Retina (tissue), 1 donor: ENCODE measurements at places on chromosomes 1 and 21.

GRCh38 chr1:237709355-237709754 lies 181.4 kb downstream of the ZP4 start:
- no peak for DNase-seq

DNA sequence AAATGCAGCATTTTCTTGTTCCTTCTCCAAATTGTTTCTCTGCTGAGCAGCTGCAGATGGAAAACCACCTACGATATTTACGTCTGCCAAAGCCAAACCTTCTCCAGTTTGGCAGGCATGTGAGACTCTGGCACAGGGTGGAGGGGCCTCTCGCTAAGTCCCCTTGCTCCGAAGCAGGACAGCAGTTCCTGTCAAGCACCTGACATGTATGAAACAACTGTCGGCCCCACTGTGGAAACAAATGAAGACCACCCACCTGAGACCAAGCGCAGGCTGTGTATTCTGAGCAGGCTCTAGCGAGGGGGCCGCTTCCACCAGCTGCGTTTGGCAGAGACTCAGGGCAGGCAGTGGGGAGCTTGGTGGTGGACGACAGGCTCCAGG lies 74.7 kb downstream of the RIPK4 start:
- no peak for DNase-seq

GRCh38 chr21:17658931-17659330 lies 46.2 kb upstream of the BTG3 start:
- no peak for DNase-seq

DNA sequence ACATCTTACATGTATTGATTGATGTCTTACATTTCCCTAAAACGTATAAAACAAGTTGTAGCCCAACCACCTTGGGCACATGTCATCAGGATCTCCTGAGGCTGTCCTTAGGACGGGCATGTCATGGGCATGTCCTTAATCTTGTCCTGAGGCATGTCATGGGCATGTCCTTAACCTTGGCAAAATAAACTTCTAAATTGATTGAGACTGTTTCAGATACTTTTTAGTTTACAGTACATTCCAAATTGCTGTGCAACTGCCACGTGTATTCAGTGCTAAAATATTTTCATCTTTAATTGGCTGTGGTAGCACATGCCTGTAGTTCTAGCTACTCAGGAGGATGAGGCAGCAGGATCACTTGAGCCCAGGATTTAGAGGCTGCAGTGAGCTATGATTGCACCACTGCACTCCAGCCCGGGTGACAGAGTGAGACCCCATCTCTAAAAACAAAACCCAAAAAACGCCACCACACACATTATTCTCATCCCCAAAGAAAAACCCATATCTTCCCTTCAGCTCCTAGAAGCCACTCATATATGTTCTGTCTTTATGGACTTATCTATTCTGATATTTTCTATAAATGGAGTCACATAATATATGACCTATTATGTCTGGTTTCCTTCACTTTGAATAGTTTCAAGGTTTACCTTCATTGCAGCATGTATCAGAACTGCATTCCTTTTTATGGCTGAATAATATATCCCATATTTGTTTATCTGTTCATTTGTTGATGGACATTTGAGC lies 96.0 kb upstream of the BTG3 start:
- DNase-seq: no peak

DNA sequence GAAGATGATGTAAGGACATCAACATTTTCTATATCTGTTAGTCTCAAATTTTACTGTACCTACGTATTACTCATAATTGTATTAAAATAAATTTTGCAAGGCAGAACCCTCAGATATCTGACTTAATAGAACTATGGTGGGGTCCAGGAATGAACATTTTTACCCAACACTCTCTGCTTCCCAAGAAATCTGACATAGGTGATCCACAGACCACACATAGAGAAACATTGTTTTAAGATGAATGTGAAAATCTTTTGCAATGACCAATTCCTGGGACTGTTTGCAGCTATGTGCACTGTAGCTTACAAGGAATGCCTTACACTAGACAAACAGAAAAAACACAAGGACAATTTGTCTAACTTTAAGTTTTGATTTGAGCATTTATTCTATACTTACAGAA lies 645.6 kb upstream of the ADGRL2 start:
- no peak for DNase-seq

GRCh38 chr1:197465528-197466327 lies 197.7 kb downstream of the CRB1 start:
- no peak for DNase-seq

DNA sequence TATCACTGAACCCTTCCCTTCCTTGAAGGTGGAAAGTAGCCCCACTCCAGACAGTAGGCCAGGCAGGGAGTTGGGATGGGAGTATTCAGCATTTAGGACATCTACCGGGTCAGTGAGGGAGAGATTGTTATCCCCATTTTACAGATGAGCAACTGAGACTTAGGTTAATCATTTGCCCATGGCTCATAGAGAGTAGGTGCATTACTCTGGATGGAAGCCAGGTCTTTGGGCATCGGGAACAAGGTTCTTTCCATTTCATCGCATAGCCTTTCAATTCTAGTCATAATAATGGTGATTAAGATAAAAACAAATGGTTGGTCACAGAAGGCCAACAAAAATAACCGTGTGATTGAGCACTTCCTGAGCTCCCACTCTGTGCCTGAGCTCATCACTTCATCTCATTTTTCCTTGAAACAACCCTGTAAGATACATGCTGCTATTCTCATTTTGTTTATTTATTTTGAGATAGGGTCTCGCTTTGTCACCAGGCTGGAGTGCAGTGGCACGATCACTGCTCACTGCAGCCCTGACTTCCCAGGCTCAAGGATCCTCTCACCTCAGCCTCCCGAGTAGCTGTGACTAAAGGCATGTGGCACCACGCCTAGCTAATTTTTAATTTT lies 64.8 kb downstream of the NAV1 start:
- no peak for DNase-seq

DNA sequence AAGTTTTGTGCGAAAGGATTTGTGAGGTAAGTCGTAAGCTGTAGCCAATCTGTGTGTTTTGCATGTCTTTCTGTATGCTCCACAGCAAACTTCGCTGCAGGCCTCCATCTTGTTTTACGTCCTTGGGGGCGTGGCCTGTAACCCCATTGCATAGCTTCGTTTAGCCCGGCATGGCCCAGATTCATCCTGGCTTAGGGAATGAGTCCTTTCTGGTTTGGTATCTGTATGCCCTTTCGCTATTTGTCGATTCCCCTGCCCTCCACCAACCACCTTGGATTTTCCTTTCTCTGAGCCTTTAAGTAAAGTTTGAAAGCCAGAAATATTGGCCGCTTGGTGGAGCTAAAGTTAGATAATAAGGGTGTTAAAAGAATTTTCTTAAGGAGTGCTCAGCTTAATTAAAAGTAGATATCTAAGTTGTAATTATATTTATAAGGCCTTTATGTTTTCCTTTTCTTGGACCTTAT lies 1.1 kb downstream of the THEM4 start:
- no peak for DNase-seq

- no peak for DNase-seq
Measured at GRCh38 chr1:84700070-84700469, 9.8 kb upstream of the SSX2IP start.

DNA sequence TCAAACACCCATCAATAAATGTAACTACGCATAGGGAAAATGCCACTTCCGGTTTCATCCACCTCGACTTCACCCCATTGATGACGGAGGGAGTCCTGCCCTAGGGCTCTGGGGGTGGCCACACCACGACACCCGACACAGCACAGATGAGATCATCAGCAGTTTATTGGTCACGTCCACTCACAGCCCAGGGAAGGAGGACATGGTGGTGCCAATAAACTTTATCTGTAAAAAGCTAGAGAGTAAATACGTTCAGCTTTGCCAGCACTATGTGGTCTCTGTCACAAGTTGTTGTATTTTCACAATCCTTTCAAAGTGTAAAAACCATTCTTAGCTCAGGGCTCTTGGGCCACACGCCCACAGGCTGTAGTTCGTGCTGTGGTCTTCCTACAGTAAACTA lies 16.3 kb downstream of the SETD4 start:
- no peak for DNase-seq

DNA sequence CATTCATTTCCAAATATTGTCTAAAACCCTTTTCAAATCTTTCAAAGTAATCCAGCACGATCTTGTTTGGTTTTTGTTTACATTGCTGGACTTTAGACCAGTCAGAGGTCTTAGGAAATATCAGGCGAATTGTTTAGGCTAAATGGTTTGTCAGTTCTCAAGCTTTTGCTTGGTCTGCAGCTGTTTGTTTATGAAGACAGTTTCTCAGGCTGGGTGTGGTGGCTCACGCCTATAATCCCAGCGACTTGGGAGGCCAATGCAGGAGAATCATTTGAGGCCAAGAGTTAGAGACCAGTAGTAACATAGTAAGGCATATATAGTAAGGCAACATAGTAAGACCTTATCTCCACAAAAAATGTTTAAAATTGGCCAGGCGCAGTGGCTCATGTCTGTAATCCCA lies 77.5 kb downstream of the DNTTIP2 start:
- no peak for DNase-seq

DNA sequence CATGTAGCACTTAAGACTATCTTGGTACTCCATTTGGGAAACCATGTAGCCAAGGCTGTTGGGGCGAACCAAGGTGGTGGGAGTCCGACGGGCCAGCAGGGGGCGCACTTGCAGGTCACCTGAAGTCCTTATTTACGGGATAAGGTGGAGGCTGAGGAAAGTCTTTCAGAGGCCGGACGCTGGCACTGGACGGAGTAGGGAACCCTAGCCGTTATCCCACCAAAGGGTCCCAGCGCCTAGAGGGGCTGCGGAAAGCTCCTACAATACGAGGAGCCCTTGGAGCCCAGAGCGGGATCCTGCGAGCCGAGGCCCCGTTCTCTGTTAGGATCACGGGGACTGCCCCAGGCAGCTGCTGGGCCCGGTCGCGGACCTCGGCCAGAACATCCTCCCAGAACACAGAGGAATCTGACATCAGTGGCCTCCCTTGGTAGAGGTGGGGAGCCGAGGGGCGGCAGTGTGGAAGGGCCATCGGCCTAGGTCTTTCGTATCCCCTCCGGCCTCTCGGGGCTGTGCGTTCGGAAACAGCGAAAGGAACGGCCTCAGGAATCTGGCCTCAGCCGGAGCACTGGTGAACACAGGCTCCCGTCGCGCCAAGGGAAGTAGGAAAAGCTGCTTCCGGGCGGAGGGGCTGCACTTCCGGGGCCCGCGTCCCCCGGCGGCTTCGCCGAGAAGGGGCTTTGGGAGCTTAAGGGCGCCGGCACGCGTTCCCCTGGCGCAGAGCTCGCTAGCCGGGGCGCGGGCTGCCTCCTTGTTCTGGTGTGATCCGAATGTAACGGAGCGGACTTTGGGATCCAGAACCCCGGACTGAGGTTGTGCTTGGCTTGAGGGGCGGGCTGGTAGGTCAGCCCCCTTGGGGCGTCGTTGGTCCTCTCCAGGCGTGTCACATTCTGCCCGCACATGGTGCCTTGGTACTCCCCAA lies 29.9 kb upstream of the RPTN start:
- peak; percentile 87 for DNase-seq

- DNase-seq: no peak
Measured at GRCh38 chr1:207822124-207822601, 70.3 kb downstream of the CD46 start.

GRCh38 chr1:110675060-110675791 lies 486 bp upstream of the KCNA3 start:
- peak; percentile 79 for DNase-seq

DNA sequence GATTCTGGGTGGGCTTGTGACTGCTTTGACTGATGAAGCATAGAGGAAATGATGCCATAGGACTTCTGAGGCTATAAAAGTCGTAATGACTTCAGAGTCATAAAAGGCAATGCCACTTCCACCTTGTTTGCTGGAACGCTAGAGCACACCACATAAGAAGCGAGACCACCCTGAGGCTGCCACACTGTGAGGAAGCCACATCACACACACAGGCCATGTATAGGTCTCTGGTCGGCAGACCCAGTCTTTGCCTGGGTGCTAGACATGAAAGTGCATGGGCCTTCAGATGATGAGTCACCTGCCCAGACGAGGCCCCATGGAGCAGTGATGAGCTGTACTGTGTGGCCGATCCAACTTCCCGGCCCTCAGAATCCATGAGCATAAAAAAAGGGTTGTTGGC lies 14.2 kb upstream of the KANK4 start:
- no peak for DNase-seq

DNA sequence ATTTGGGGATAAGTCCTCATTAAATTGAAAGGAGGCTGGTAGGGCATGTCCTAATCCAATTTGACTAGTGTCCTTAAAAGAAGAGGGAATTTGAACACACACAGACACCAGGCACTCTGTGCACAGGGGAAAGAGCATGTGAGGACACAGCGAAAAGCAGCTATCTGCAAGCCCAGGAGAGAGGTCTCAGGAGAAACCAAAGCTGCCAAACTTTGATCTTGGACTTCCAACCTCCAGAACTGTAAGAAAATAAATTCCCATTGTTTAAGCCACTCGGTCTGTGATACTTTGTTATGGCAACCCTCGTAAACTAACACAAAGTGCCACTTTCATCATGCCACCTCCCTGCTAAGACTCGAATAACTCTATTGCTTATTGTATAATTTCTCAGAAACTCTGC lies 13.8 kb downstream of the PLA2G4A start:
- no peak for DNase-seq

GRCh38 chr1:176880955-176881595 lies 283.4 kb downstream of the ASTN1 start:
- peak; percentile 73 for DNase-seq

GRCh38 chr1:31390071-31390470 lies 17.2 kb upstream of the FABP3 start:
- DNase-seq: no peak

- DNase-seq: no peak
Measured at GRCh38 chr1:151222130-151222529, 23.8 kb downstream of the PIP5K1A start.

DNA sequence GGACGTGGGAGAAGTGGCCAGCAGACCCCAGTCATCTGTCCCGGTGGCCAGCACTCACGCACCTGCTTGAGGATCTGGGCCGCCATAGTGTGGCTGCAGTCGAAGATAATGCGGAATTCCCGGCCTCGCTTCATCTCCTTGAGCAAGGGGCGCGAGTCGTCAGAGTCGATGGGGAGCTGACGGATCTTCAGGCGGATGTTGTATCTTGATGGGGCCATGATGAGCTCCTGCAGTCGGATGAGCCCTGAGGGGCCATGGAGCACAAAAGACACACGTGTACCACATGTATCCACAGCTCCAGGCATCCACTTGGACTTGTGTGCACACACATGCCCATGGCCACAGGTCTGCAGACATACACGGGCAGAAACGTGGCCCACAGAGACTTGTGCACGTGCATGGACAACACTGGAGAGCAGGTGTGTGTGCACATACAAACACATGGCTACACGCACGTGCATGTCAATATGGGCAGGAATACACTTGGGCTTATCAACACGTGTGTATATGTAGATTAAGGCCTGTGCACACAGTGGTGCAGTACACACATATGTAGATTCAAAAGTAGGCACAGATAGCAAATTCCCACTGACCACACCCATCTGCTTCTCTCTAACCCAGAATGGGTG lies 162.1 kb downstream of the GRIK3 start:
- no peak for DNase-seq
